ENCODE measurements at places on chromosomes 11 and 22.

DNA sequence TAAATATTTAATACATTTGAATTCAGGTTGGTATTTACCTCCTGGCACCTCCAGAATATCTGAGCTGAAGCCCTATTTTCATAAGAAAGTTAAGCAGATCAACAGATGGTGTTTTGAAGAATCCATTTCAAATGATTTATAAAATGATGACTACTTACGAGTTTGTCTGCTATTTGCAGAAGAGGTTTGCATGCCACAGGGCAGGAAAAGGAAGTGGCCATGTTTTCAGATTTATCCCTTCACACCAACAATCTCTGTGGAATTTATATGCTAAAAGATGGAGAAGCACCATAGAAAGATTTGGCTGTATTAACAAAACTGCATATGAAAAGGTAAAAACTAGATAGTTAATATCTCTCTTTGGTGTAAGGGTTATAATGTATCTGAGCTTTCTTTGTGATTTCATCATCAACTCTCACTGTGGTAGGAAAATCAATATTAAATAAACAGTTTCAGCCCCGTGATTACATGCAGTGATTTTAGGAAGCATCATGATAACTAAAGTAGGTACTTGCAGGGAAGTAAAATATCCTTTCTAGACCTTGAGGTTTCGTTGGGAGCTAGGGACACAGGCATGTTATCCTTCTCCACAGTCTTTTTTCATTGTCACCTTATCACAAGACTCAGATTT is 2.6 kb downstream of the BMAL1 start:
- no peak for DNase-seq

GRCh38 chr11:98834776-98835175 is 186.0 kb upstream of the CNTN5 start:
- DNase-seq: no peak

DNA sequence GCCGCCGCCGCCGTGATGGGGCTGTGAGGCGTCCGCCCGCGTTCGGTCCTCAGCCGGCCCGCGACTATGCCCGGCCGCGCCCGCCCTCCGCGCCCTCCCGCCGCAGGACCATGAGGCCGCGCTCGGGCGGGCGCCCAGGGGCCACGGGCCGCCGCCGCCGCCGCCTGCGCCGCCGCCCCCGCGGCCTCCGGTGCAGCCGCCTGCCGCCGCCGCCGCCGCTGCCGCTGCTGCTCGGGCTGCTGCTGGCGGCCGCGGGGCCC is 215 bp downstream of the ZNRF3 start:
- DNase-seq: peak; percentile 15

DNA sequence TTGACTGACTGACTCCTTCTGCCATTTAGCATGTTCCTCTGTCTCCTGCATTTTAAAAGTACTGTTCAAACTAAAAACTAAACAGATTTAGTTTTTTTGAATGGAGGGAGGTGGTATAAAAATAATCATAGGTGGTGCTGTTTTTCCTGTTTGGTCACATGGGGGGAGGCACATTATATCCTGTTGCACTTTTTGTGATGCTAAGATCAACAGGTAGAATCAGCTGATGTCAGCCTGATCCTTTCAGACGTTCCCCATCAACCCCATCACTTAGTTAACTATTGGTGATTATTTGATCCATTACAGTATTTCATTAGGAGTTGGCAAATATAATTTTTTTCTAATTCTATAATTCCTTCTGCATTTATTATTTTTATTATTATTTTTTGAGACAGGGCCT is 5.1 kb upstream of the OSBP2 start:
- no peak for DNase-seq

DNA sequence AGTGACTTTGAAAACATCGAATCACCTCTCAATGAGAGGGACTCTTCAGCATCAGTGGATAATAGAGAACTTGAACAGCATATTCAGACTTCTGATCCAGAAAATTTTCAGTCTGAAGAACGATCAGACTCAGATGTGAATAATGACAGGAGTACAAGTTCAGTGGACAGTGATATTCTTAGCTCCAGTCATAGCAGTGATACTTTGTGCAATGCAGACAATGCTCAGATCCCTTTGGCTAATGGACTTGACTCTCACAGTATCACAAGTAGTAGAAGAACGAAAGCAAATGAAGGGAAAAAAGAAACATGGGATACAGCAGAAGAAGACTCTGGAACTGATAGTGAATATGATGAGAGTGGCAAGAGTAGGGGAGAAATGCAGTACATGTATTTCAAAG is 65.8 kb downstream of the DKK3 start:
- DNase-seq: no peak

- no peak for DNase-seq
These were observed 117.1 kb downstream of the SWAP70 start for GRCh38 chr11:9780929-9781328.

DNA sequence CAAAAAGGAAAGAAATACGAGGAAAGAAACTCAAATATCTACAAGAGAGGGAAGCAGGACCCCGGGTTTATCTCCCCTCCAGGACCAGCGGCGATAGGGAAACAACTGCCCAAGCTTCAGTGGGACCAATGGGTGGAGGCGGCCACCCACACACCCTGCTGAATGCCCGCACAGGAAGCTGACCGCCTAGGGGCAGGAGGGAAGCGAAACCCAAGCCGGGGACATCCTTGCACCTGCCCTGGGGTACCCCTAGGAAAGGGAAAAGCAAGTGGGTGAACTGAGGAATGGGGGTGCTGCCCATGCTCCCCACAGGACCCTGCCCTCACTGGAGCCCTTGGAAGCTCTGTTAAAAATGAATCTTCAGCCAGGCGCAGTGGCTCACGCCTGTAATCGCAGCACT is 27.6 kb upstream of the HMOX1 start:
- no peak for DNase-seq

GRCh38 chr11:24453129-24453718 is 43.6 kb upstream of the LUZP2 start:
- no peak for DNase-seq

GRCh38 chr11:132161403-132162078 is 791.1 kb downstream of the NTM start:
- no peak for DNase-seq

DNA sequence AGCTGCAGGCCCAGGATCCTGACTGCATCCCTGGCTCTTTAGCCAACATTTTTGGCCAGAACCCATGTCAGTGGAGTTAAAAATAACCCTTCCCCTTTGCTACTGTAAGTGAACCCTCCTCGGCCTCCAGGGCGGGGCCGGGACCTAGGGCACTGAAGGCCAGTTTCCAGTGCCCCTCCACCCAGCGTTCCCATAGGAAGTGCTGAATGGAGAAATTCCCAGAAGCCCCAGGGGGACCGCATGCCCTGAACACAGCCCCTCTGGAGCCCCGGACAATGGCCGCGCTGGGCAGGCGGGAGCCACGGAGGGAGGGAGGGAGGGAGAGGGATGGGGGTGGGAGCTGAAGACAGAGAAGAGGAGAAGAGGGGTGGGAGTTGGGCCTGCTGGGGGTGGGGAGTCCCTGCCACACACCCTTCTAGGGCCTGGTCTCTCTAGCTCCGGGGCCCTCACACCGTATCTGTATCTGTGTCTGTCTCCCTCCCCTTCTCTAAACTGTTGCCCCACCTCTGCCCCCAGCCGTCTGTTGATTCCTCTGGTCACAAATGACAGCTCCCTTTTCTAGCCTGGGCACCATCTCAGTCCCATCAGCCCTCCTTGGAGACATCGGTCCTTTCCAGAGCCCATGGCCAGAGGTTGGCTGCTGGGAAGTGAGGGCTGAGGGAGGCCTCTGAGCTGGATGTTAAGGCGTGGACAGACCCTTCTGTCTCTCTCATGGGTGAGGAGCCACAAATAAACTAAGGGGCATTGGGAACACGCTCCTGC is 10.9 kb downstream of the PDGFB start:
- DNase-seq: no peak

DNA sequence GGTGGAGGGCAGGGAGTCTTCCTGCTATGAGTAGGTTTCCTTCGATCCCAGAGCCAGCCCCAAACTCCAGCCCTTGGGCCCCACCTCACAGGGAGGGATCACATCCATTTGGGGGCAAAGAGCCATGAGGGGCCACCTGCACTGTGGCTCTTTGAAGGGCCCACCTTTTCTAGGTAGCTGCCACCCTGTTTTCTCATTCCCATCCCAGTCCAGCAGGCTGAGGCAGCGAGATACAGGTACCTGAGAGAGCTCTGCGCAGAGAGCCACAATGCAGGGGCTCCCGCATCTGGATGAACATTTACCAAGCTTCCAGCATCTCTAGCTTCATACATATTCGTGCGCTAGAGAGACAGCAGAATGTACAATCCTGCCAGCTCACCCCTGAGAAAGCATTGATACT is 16.3 kb downstream of the FXYD6 start:
- DNase-seq: no peak

DNA sequence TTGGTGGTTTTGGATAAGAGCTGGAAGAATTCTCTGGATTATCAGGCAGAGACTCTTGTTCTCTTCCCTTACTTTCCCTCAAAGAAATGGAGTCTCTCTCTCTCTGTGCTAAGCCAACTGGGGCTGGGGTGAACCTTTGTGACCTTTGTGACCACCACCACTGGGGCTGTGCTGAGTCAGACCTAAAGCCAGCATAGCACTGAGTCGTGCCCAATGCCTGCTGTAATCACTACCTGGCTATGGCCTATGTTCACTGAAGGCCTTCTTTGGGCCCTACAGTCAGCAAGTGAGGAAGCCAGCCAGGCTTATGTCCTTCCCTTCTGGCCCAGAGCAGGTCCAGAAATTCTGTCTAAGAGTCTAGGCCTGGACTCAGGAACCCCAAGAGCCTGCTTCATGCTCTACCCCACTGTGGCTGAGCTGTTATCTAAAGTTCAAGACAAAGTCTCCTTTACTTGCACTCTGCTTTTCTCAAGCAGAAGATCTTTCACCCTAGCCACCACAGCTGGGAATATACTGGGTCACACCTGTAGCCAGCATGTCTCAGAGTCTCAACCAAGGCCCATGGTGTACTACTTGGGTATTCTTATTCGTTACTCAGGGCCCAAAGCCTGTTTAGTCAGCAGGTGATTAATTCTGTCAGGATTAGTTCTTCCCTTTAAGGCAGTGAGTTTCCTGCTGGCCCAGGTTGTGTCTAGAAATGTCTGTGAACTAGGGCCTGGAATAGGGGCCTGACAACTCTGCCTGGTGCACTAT is 86.0 kb downstream of the EHF start:
- no peak for DNase-seq

DNA sequence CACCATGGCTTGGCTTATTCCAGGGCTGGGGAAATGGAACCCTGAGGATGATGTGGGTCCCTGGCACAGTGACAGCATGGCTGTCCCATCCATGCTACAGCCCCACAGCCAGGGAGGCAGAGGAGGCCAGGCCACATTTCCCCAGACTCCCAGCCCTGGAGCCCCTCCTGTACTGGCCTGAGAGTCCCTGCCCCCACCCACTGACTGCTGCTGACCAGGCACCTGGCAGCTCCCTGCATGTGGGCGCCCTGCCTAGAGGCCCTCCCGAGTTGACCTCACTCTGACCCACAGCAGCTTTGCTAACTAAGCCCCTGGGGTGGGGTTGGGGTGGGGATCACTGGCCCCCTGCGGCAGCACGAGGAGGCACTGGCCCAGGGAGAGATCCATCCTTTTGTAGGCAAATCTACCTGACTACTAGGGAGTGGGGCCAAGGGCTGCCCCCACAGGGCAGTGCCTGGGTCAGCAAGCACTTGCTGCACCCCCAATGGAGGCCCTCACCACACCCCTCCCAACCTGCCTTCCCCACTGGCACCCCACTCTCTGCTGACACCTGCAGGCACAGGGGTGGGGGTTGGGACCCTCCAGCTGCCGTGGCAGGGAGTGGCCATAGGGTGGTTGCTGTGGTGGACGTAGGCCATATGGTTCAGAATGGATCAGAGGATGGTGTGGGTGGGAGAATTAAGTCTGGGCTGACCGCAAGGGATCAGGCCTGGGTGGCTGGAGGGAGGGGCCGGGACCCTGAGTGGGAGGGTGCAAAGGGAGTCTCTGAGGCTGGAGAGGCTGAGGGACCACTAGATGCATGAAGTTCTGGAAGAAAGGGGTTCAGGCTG is 17.4 kb downstream of the ARVCF start:
- DNase-seq: no peak

DNA sequence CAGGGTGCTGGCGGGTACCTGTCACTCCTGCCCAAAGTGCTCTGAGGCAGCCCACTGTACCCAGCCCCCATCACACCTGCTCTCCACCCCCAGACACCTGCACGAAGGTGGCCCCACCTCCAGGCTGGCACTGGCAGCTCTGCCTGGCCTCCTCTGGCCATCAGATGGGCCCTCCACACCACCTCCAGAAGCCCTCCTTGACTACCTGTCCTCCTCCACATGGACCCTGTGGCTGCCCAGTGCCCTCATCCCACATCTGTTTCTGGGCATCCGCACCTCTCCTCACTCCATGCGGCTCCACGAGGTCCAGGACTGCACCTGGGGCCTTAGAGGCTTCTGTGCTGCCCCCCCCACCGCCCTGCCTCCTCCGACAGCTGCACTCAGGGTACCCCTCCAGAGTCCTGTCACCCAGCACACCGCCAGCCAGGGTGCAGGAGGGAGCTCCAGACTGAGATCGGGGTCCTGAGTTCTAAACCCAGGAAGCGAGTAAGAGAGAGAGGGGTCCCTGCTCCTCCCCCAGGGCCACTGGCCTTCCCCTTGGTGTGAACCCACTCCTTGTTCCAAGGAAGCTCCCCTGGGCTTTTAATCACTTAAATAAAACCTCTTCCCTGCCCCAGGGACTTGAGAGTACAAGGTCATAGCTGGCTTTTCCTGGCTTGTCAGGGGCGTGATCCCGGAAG is 1.7 kb downstream of the CTSD start:
- DNase-seq: no peak

DNA sequence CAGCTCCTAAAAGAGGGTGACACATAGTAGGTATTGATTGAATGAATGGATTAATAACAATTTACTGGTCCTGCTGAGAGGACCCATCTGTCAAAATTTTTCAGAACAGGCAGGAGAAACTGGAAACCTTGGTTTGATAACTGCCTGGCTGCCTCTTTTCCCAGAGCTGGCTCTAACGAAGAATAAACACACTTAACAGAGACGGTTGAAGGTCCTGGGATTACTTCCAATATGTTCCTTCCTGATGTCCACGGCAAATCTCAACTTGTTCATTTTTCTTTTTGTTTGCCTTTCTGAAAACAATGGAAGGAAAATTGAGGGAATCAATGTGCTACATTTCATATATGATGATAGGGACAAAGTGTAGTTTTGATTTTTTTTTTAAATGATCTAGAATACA is 76.5 kb upstream of the SYT13 start:
- DNase-seq: no peak

DNA sequence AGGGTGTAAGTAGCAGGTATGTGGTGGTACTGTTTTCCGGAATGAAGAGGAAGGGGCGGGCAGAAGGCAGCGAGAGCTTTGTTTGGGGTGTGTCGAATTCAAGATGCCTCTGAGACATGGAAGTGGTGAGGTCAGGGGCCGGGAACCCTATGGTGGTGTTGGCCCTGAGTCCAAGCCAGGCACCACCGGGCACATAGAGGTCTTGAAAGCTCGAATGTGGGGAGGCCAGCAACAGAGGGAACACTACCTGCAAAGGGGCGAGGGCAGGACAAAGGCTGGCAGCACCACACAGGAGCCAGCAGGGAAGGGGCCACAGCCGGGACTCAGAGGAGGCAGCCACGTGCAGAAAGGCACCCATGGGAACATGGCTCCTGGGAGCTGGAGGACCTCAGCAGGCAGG is 57.8 kb downstream of the CDKN1C start:
- no peak for DNase-seq

- DNase-seq: no peak
These were observed 35.7 kb upstream of the SUSD2 start for GRCh38 chr22:24145446-24146193.

Measured in AG08395 (cell line).